Aorta (tissue), 5 donors: ENCODE measurements at places on chromosomes 7 and 10. TPM values are rescaled to one million over a fixed set of nuclear protein-coding genes. Genes with fewer than 3 reads are reported as not detected.

Gene CYP3A5
- not detected for total RNA-seq

Gene LRRTM3
- total RNA-seq: 0.06 TPM

Gene RAB19
- total RNA-seq: not detected

Gene SFMBT2
- total RNA-seq: 20.3 TPM

Gene PLXNA4
- 30.1 TPM for total RNA-seq

Gene POM121C
- total RNA-seq: 38.2 TPM

Gene NKX1-2
- not detected for total RNA-seq

Gene MMRN2
- 85.6 TPM for total RNA-seq

Gene CFAP43
- 0.19 TPM for total RNA-seq

Gene SPDYE9
- not detected for total RNA-seq

Gene STAMBPL1
- 12.0 TPM for total RNA-seq

Gene DCLRE1A
- total RNA-seq: 3.5 TPM

Gene TMEM270
- total RNA-seq: not detected

Gene ERVW-1
- total RNA-seq: not detected

Gene NRG3
- total RNA-seq: 0.81 TPM

DNA sequence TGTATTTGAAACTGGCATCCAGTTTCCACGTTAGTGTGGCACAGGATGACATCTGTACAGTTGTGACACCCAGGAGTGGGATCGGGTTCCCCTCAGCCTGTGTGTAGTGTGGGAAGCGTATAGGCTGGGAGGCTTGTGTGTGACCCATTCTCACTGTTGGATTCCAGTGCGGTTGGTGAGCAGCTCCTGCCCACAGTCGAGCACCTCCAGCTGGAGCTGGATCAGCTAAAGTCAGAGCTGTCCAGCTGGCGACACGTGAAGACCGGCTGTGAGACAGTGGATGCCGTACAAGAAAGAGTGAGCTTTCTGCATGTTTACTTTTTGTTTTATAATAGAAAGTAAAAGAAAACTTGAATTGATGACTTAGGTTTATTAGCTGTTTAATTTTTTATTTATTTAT, 18.7 kb upstream of the GET4 start:
- no peak for DNase-seq

DNA sequence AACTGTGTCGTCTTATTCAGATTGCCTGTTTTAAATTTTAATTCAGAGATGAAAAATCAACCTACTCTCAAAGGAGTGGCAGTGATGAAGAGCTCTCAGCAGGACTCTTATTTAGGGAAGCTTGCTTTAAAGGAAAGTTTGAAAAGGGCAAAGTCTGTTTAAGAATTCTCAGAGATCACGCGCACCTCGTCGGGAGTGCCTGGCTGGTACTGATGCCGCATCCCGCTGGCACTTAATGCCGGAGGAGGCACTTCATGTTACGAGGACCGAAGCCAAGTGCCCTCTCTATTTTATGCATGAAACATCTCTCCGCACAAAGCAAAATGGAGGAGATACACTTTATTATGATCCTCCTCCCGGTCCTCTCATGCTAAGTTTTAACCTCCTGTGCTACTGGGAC, 71.1 kb upstream of the INSYN2A start:
- DNase-seq: no peak

- peak; percentile 64 for DNase-seq
Measured at GRCh38 chr10:47350671-47351640, 2.8 kb downstream of the RBP3 start.

DNA sequence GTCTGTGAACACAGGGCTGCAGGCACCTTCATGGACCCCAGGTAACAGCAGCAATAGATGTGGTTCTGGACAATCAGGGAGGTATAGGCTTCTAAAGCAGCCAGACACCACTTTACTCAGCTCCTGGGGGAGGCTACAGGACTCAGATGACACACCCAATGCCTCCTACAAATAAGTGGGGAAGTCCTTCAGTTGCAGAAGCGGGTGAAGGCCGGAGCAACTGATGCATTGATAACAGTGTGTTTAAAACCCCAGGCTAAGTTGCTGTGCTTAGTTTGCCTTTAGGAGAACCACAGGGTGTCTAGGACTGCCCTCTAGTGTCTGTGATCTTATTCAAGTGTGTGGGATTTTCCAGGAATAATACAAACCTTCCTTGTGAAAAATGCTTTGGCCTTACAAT, 5.9 kb upstream of the ITGA8 start:
- DNase-seq: no peak

- no peak for DNase-seq
Measured at GRCh38 chr10:3568983-3569382, 216.0 kb downstream of the KLF6 start.

GRCh38 chr10:80177781-80178636, 27.3 kb downstream of the ANXA11 start:
- DNase-seq: peak; percentile 57

GRCh38 chr10:107915215-107915610, 750.7 kb upstream of the SORCS1 start:
- DNase-seq: no peak

GRCh38 chr10:112835217-112835715, 114.8 kb upstream of the TCF7L2 start:
- no peak for DNase-seq

- DNase-seq: no peak
Measured at GRCh38 chr10:24869354-24870015, 82.9 kb downstream of the PRTFDC1 start.

DNA sequence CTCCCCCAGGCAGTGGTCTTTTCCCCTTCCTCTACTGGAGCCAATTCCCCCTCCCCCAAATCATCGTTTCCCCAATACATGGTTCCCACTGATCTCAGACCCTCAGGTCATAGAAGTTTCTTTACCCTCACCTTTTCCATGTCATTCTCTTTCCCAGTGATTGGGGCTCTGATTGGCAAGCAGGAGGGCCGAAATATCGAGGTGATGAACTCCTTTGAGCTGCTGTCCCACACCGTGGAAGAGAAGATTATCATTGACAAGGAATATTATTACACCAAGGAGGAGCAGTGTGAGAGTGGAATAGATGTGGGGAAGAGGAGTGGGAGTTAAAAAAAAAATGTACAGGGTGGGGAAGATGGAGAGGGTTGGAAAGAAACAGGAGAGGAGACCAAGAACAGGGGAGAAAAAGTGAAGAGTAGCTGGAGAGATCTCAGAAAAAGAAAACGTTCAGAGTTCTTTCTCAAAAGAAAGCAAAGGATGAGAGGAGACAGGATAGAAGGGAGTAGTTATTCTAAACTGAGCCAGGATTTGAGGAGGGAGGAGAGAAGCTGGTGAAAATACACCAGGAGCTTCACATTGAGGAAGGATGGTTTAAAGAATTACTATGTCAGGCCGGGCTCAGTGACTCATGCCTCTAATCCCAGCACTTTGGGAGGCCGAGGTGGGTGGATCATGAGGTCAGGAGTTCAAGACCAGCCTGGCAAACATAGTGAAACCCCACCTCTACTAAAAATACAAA, 858 bp downstream of the COPS6 start:
- DNase-seq: no peak

DNA sequence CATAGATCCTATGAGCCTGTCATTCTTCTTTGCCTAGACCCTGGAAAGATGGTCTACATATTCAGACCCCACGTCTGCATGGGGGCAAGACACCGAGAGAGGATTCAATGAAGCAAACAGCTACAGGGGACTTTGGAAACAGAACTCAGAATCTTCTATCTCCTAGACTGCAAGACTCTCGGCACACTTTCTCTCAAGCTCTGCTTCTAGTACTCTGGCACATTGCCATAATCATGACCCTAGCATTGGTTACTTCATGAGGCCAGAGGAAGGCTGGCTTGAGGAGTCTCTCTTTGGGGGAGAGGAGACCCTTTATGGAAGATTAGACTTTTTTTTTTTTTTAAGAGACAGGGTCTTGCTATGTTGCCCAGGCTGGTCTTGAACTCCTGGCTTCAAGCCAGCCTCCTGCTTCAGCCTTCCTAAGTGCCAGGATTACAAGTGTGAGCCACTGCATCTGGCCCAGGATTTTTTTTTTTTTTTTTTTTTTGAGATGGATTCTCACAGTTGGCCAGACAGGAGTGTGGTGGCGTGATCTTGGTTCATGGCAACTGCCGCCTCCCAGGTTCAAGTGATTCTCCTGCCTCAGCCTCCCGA, 20.7 kb downstream of the CCDC3 start:
- DNase-seq: no peak

DNA sequence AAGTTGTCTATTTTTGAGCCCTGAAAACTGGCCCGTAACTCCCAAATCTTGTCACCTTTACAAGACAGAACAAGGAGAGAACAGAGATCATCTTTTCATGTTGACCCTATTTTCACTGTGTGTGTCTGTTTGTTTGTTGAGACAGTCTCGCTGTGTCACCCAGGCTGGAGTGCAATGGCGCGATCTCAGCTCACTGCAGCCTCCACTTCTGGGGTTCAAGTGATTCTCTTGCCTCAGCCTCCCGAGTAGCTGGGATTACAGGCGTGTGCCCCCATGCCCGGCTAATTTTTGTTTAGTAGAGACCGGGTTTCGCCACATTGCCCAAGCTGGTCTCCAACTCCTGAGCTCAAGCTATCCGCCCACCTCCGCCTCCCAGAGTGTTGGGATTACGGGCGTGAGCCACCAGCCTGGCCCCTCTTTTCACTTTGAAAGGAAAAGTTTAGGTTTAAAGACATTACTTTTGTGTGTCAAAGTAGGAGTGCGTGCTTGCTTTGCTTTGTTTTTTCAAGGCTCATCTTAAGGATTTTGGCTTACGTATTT, 32.1 kb downstream of the FOXK1 start:
- DNase-seq: no peak

DNA sequence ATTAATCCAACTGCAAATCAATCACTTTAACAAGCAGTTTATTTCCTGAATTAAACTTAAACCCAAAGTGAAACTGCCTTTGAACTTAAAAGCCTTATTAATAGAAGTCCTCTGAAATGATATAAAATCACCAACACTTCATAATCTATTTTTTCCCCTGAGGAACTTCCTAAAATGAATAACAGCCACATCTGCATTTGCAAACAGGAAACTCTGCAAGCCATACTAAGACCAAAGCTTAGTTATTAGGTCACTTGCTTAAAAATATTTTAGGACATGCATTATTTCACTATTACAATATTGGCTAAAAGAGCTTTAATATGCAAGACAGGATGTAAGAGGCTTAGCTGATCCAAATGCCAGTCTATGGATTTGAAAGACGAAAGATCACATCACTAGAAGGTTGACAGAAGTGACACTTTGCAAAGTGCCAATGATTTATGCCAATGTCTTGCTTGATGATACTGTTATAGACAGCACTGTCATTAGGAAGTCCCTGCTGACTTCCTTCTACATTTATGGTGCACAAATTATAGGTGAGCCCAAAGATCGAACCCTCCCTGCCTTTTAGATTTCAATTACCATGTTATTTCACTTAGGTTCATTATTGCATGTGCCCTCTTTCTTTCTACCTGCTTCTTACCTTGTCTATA, 99.9 kb upstream of the SKAP2 start:
- no peak for DNase-seq

DNA sequence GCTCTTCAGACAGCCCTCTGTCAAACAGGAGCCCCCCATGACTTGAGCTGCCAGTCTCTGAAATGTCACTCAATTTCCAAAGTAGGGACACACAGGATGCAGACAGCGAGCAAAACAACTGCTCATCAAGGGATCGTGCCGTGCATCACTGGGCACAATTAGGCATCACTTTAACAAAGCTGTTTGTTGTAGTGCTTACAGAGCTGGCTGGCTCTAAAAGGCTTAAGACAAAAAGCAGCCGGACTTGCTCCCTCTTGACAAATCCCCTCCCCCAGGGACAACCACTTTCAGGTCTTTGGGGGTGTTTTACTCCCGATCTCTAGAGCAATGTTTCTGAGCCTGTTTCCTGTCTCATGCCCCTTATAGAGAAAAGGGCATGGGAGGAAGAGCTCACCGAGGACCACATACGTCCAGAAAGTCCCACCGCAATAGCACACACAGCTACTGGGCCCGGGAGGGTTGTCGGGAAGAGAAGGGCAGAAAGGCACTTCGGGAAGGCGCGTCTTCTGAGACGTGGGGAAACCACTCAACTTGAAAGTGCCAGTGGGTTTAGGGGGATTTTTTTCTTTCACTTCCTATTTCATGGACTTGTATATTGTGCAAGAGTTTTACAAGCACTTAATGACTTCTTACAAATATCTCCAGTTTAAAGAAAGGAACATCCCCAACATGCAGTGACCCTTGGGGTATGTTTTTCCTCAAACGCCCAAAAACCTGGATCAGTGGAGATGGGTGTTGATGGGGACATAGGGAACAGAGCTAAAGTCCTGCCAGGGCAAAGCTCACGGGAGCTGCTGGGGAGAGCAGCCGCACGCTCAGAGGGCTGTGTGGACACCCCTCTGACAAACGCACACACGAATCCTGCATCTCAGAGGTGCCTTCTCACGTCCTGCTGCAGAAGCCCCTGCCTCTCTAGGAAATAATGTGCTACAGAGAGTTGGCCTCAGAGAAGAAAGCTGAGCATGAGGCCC, 27.1 kb downstream of the LRRC20 start:
- DNase-seq: peak; percentile 44

- DNase-seq: no peak
Measured at GRCh38 chr10:61063034-61063433, 119.0 kb upstream of the RHOBTB1 start.

- no peak for DNase-seq
Measured at GRCh38 chr7:81527651-81528050, 242.2 kb downstream of the HGF start.

DNA sequence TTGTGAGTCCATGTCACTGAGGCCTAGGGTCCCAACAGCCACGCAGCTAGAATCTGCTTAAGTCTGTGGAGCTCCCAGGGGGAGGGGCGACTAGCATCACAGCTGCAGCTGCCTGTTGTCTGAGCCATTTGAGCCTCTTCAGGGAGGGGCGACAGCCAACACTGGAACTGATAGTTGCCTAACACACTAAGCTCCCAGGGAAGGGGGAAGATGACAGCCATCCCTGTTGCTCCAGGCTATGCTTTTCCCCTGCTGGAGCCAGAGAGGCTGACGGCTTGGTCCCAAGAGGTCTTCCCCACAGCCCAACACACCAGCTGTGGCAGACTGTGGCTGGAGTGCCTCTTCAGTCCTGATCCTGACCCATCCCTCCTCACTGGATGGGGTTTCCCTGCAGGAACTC, 817.5 kb downstream of the NXPH1 start:
- DNase-seq: no peak

GRCh38 chr7:40105879-40106473, 28.4 kb downstream of the MPLKIP start:
- no peak for DNase-seq

DNA sequence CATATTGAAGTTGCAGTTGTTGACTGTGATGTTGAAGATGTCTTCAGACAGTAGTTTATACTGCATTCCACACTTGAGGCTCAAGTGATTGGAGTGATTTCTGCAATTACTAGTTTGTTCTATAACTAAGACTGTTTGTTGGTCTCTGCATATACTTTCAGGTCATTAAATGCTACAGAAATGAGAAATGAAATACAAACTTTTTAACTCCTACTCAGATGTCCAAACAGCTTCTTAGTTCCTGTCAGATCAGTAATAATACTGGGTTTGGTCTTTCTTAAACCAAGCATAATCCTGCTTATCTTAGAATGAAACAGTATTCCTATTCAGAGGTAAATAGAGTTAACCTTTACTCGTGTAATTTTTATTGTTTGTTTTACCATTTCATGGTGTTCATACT, 115.9 kb downstream of the CCNY start:
- no peak for DNase-seq
